ENCODE measurements at places on chromosomes 3 and 15.

DNA sequence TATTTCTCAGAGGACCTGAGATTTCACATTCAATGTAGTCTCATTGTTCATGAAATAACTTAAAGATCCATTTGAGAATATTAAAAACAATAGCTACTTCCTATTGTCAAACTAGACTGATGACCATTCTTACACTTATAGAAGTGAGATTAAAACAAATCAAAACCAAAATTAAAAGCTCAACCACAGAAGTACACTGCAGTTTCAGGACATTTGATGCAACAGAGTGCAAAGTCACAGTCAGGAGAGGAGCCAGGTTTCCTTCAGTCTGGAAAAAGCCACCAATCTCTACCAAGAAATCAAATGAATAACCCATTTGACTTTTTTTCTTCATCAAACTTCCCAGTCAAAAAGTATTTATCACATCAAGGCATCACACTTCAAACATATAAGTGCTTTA is 5.5 kb downstream of the CCPG1 start:
- DNase-seq: no peak

- peak; percentile 54 for DNase-seq
These were observed 236.3 kb downstream of the MEX3B start for GRCh38 chr15:81809543-81809942.

DNA sequence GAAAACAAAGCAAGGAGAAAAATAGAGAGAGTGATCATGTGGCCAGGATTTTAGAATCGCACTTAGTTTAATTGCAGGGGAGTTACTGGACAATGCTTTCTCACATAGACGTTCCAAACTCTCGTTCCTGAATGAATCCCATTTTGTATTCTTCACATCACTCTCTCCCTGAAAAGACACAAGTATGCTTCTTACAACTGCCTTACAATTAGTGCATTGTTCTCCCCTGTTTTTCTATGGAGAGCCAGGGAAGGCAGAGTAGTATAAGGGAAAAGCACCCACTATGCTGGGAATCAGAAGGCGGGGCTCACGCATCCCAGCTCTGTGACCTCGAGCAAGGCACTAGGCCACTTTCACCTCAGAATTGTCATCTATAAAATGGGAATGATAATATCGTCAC is 14.4 kb downstream of the TMOD2 start:
- no peak for DNase-seq

GRCh38 chr15:36218991-36219390 is 360.4 kb upstream of the CDIN1 start:
- no peak for DNase-seq

DNA sequence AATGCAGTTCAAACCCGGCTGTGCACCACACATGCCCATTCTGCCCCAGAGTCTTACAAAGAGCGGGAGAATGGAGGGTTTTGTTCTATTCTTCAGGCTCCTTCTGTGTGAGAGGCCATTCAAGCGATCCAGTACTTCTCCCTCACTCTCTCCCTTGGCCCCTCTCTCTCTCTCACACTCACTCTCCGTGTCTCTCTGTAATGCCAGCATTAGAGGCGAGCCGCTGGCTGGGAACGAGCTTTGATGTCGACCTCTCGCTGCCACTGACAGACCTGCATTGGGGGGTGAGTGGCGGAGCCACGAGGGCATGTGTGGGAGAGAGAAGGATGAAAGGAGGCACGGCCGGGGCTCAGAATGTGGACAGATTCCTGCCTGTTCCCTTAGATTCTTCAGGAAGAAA is 231.7 kb upstream of the ARRDC4 start:
- no peak for DNase-seq

DNA sequence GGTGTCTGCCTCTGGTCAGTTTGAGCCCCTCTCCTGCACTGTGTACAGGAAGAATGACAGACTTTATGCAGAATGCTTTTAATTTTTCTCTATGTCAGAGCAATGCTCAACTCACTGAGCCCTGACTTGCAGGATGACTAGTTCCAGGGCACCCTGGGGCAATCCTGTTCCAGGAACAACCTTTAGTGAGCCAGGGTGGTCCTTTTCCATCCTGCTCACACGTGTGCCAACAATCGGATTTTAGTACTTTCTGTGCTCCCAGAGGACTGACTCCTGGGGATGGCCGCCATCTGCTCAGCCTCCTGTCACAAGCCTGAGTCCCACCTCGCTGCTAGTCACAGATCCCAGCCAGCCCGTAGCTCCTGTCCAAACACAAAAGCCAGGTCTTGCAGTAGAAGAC is 48.2 kb upstream of the ALDH1A3 start:
- peak; percentile 62 for DNase-seq

GRCh38 chr3:163785693-163786092 is 1292.6 kb downstream of the SI start:
- peak; percentile 46 for DNase-seq

GRCh38 chr3:149004622-149005021 is 13.3 kb downstream of the GYG1 start:
- no peak for DNase-seq

All from WERI-Rb-1 (cell line).